ENCODE measurements at places on chromosomes 5 and 9. TPM values are rescaled to one million over a fixed set of nuclear protein-coding genes. Genes with fewer than 3 reads are reported as not detected.

The CD274 gene
- 0.97 TPM for total RNA-seq

The MARCOL gene
- not detected for total RNA-seq

The GDNF gene
- not detected for total RNA-seq

The SAXO1 gene
- not detected for total RNA-seq

The CDKN2B-AS1 gene
- not detected for total RNA-seq

The GDA gene
- 1.2 TPM for total RNA-seq

The CCL21 gene
- total RNA-seq = not detected

The ANKRD18A gene
- 9.2 TPM for total RNA-seq

The IL13 gene
- total RNA-seq = not detected

The OR1J2 gene
- total RNA-seq = not detected

The HEMGN gene
- not detected for total RNA-seq

The ANKRD31 gene
- total RNA-seq = 0.08 TPM

The SPINK13 gene
- total RNA-seq = not detected

The MCCC2 gene
- total RNA-seq = 40.9 TPM

The RORB gene
- not detected for total RNA-seq

The PTPRD gene
- 0.16 TPM for total RNA-seq

The DMRTA1 gene
- total RNA-seq = 0.55 TPM

The FTMT gene
- not detected for total RNA-seq

The PCDHA6 gene
- not detected for total RNA-seq

The DCANP1 gene
- not detected for total RNA-seq

The GABBR2 gene
- total RNA-seq = 0.15 TPM

The LEAP2 gene
- 0.86 TPM for total RNA-seq

The TXNDC8 gene
- total RNA-seq = not detected

The SLC1A1 gene
- 0.79 TPM for total RNA-seq

The RIGI gene
- total RNA-seq = 2.4 TPM

The BTNL3 gene
- total RNA-seq = not detected

The TMOD1 gene
- total RNA-seq = 2.4 TPM

The PCDHGA12 gene
- total RNA-seq = not detected

The ADGRV1 gene
- total RNA-seq = 0.83 TPM

The NAIP gene
- 0.18 TPM for total RNA-seq

The ANKRD20A1 gene
- 1.5 TPM for total RNA-seq

The SH2D3C gene
- total RNA-seq = not detected

The FRRS1L gene
- 0.19 TPM for total RNA-seq

The ALDH1A1 gene
- total RNA-seq = 5,595 TPM

The PLGRKT gene
- total RNA-seq = 26.7 TPM

The PCDHGB6 gene
- 0.07 TPM for total RNA-seq

The FOXD4L4 gene
- total RNA-seq = 0.07 TPM

The PCDHGA1 gene
- 0.31 TPM for total RNA-seq

The PCDHA13 gene
- 0.17 TPM for total RNA-seq

The GFI1B gene
- not detected for total RNA-seq

The KIF24 gene
- 3.7 TPM for total RNA-seq

The POLR3G gene
- total RNA-seq = 17.2 TPM

The NTNG2 gene
- 1.5 TPM for total RNA-seq

The ARHGEF28 gene
- 12.2 TPM for total RNA-seq

The PHPT1 gene
- 308 TPM for total RNA-seq

The OMD gene
- total RNA-seq = not detected

The ISL1 gene
- 0.14 TPM for total RNA-seq

The PCDHA9 gene
- total RNA-seq = not detected

The CTSV gene
- total RNA-seq = 13.4 TPM

The APBA1 gene
- total RNA-seq = 0.13 TPM

The HBEGF gene
- total RNA-seq = 5.7 TPM

The IFNA2 gene
- total RNA-seq = not detected

The LCN15 gene
- total RNA-seq = not detected

The FBP1 gene
- total RNA-seq = not detected

The FOXD1 gene
- total RNA-seq = 19.3 TPM

Data from A549 treated with GW870086 at 1 μM for 4 hours (cell line).